ENCODE measurements at places on chromosomes 6 and 20.

- DNase-seq: no peak
Observed at GRCh38 chr6:14903176-14904038, 342.5 kb upstream of the JARID2 start.

DNA sequence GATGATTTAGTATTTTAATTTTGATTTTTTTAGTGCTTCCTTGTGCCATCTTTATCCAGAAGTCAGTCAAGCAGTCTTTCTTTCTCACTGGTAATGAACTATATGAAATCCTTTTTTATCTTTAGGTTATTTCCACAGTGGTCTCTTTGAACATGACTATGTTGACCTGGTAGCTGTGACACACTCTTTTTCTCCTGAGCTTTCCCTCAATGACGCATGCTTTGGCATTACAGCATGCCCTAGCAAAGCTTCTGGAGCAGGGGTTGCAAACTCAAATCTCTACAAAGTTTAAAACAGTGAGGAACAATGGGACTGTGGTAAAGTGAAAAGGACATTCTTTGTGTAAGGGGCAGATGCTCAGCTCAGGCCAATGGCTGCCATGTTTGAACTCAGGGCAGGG lies 4.5 kb upstream of the PLAGL1 start:
- DNase-seq: no peak

GRCh38 chr20:39936401-39936800 lies 752.6 kb downstream of the MAFB start:
- no peak for DNase-seq

- DNase-seq: no peak
Observed at GRCh38 chr6:46412662-46413061, 78.6 kb downstream of the RCAN2 start.

DNA sequence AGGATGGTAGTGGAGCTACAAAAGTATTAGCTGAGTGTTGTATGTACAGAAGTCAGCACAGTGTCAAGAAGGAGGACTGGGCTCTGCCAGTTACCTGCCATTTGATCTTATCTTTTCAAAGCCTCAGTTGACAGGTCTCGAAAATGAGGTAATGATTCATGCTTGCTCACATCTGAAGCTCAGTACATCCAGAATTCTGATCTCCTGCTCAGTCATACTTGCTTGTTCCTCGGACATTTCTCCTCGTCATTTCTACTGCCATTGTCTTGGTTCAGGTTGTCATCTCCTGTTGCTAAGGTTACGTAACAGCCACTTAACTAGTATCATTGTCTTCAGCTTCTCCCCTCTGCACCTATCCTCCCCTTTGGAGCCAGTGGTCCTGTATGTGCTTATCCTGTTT lies 89.5 kb downstream of the SLX4IP start:
- no peak for DNase-seq

- no peak for DNase-seq
Observed at GRCh38 chr20:21380711-21381110, 16.6 kb downstream of the NKX2-4 start.

DNA sequence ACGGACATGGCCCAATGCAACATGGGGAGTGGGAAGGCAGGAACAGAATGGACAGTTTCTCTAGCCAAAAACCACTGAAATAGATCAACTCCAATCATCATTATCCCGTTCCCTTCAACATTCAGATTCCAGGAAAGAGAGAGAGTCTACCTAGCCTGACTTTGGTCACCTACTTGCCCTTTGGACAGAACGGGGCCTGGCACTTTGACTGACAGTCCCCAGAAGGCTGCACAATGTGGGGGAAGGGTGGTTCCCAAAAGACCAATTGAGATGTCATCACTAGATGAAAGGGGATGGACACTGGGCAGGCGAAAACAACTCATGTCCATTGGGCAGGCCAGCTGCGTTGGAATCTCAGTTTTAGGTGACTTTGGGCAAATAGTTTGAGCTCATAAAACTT lies 15.0 kb upstream of the KIF16B start:
- DNase-seq: no peak

- no peak for DNase-seq
Observed at GRCh38 chr6:144559865-144560593, 274.9 kb downstream of the UTRN start.

GRCh38 chr20:62769346-62770071 lies 26.8 kb upstream of the MRGBP start:
- no peak for DNase-seq

GRCh38 chr6:72746276-72746675 lies 124.4 kb downstream of the KCNQ5 start:
- no peak for DNase-seq

GRCh38 chr6:74044417-74045096 lies 348.6 kb downstream of the CD109 start:
- no peak for DNase-seq

DNA sequence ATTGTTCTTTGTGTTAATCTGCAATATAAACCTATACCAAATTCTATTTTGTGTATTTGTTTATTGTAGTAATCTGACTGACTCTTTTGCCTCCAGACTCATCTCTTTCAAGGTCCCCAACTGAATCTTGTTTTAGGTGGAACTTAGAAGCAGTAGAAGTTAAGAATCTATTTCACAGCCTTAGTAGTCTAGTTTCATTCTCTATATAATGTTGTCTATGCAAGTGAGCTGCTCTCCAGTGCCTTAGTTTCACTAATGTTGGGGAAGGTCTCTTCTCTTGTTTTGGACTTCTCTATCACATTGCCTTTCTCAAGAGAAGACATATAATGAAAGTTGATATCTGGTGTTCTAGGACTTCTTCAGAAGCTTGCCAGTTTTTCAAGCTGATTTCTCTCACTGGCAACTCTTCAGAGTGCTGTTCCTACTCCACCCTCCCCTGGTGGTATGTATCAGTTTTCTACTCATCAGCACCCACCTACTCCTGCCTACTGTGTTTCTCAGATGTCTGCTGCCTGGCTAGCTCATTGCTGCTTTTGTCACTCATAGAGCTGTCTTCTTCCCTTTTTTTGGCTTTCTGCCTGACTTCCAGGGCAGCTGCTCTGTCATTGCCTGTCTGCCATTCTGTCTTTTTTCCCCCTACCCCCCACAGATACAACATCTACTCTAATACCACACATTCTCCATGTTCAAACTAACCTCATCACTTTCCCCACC lies 82.1 kb downstream of the PTPRA start:
- DNase-seq: peak; percentile 1

- DNase-seq: no peak
Observed at GRCh38 chr20:52926505-52926904, 45.7 kb upstream of the TSHZ2 start.

- DNase-seq: no peak
Observed at GRCh38 chr20:37265152-37265551, 3.5 kb upstream of the GHRH start.

DNA sequence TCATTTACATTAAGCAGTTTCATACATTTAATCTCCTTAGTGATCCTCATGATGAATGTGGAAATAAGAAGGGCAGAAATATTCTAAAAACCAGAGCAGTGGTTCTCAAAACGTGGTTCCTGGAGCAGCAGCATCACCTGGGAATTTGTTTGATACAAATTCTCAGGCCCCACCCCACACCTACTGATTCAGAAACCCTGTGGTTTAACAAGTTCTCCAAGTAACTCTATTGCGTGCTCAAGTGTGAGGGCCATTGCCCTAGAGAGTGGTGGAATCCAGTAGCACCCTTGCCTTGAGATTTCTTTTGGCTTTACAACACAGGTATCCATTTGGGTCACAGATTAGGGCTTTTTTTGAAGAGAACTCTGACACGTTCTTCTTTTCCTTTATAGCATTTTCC lies 354.6 kb upstream of the FLRT3 start:
- DNase-seq: no peak

- no peak for DNase-seq
Observed at GRCh38 chr6:122426597-122426996, 27.1 kb downstream of the HSF2 start.

DNA sequence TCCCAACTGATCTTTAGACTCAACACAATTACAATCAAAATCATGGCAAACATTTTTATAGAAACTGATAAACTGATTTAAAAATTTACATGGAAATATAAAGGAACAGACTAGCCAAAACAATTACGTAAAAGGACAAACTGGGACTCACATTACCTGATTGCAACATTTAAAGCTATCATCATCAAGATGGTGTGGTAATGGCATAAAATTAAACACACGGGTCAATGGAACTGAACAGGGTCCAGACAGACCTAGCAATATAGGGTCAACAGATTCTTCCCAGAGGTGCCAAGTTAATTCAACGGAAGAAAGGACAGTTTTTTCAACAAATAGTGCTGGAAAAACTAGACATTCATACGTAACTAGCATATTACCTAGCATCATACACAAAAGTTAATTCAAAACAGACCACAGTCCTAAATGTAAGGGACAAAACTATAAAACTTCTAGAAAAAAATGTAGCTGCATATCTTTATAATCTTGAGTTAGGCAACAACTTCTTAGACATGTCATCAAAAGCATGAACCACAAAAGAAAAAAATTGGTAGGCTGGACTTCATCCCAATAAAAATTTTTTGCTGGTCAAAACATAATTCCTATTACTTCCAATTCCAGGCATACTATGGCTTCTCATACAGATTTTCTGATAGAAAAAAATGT lies 147.4 kb upstream of the BEND6 start:
- DNase-seq: peak; percentile 51

DNA sequence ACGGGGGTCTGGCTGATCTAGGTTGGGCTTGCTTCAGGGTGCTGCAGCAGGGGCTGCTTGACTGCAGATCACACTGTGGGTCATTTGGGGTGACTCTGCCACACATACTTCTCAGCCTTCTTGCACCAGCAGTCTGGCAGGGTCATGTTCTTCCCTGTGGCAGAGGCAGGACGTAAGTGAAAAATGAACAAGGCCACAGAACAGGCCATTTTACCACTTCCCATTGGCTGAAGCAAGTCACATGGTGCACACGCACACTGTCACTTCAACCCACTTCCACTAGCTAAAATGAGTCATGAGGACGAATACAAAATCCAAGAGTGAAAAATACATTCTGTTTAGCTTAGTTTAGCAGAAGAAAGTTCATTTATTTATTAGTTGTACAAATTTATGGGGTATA lies 168.6 kb upstream of the GGTLC1 start:
- DNase-seq: no peak

GRCh38 chr6:46024124-46024769 lies 8.6 kb upstream of the CLIC5 start:
- DNase-seq: no peak

DNA sequence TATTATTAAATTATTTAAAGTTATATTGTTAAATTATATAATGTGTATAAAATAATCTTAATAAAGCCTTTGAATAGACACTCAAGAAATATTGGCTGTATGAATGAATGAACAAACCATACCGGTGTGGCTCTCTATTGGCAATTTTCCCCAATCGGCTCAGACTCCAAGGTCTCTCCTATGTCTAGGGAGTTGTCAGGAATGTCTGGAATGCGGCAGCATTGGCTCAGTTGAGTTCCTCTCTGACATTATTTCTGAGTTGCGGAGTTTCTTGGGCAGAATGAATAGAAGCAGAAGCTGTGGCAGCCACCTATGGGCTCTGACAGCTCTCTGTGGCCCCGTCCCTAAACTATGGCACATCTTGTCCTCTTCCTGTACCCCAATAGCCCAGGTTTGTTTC lies 111.0 kb downstream of the SOBP start:
- peak; percentile 56 for DNase-seq

DNA sequence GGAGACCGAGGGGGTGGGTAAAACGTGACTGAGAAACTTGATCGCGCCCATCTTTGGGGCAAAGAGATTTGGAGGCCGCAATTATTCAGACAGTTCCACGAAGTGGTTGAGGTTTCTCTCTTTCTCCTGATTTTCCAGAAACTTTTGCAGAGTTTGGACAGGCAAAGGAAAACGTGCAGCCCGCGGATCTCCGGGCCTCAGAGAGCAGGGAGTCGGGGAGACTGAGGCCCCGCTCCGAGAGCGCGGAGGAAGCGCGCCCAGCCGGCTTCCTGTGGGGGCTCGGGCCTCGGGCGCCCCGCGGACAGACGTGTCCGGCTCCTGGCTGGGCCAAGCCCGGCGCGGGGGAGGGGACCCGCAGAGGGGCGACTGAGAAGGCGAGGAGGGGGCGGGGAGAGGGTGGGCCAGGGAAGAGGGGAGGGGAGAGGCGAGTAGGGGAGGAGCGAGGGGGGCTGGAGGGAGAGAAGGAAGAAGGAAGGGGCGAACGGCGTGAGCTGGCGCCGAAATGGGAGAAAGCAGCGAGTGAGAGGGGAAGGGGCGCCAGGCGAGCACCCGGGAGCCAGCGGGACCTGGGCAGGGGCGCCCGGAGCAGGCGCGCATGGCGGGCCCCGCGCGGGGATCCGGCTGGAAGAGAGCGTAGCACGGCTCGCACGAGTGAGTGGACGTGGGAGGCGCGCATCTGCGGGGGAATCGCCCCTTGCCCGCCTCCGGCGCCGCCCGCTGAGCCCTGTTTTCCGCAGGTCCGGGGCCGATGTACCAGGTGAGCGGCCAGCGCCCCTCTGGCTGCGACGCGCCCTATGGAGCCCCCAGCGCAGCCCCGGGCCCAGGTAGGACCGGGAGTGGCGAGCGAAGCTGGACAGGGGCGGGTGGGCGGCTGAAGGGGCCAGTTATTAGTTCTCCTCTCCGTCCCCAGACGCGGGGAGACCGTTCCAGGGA lies at the start of gene MDFI:
MDFI (plus strand) TSS at position 467 of the 933 bp plus-strand sequence; CDS start at position 749, 282 bp downstream.
- no peak for DNase-seq

GRCh38 chr6:16760516-16761470 lies at the start of gene ATXN1:
ATXN1 (minus strand) TSS chr6:16761460.
- no peak for DNase-seq

GRCh38 chr6:163570579-163571231 lies 156.2 kb downstream of the QKI start:
- no peak for DNase-seq

- DNase-seq: no peak
Observed at GRCh38 chr6:98981473-98981872, 33.7 kb upstream of the FBXL4 start.
